ENCODE measurements at places on chromosomes 3 and 15. TPM values are rescaled to one million over a fixed set of nuclear protein-coding genes. Genes with fewer than 3 reads are reported as not detected.

HESX1 gene
- total RNA-seq, result 0.34 TPM

SNTN gene
- total RNA-seq, result not detected

MRAS gene
- 11.5 TPM for total RNA-seq

DNA sequence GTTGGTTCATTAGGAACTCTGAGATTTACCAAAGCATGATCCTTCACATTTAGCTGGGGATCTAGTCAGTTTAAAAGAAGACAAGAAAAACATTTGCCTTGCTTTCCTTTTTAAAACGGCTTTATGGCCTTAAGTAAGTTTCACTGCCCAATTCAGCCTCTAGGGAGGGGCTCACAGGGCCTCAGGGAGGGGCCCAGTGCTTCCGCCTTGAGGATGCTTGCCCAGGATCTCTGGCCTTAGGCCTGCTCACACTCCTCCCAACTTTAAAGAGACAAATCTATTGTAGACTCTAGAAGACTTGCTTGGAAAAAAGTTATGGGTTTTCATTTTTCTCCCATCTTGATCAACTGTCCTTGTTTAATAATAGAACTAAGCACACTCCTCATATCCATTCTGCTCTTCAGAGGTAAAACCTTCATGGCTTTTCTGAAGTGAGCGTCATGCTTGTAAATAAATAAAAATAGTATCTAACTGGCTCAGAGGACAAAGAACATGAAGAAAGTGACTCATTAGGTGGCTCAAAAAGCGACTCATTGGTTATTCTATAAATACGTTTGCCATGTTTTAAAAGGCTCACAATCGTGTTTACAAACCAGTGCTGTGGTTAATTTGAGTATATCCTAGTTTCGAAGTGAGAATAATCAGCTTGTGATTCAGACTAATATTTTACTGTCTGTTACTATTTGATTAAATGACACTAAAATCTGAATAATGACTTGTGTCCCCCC, 13.7 kb downstream of the PDHB start:
- no peak for DNase-seq

DNA sequence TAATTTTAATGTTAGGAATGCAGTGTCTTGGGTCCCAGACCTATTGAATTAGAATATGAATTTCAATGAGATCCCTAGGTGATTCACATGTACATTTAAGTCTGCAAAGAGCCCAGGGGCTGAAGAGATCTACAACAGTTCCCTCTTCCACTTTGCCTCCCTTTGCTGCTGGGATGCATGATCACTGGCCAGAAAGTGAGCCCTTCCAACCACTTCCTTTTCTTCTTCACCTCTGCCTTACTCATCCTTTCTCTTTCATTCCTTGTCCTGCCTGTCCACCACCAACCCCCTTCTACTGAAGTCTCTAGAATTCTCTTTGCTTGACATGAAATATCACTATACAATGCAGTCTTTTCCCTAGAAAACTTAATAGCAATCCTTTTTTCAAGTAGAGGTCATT, 222.4 kb upstream of the LRIG1 start:
- no peak for DNase-seq

- no peak for DNase-seq
Measured at GRCh38 chr3:143811602-143812001, 36.7 kb downstream of the SLC9A9 start.

GRCh38 chr3:16318176-16318575, 53.2 kb downstream of the OXNAD1 start:
- no peak for DNase-seq

DNA sequence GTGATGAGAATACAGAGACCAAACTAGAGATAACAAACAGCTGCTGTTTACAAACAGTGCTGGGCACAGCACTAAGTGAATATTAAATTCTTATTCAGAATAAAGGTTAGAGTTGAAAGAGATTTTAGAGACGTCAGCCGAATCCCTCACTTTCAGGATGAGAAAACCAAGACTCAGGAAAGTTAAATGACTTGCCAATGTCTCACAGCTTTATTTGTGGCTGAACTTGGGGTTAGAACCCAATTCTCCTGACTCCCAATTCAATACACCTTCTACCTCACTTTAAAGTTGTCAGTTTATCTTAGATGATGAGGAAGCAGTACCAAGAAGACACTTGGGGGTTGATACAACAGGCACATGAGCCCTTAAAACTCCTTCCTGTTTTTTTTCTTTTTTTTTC, 180.9 kb downstream of the GAP43 start:
- no peak for DNase-seq

GRCh38 chr15:93942269-93942694, 289.1 kb upstream of the MCTP2 start:
- no peak for DNase-seq

- peak; percentile 46 for DNase-seq
Measured at GRCh38 chr3:185824051-185825005, 514 bp downstream of the IGF2BP2 start.

DNA sequence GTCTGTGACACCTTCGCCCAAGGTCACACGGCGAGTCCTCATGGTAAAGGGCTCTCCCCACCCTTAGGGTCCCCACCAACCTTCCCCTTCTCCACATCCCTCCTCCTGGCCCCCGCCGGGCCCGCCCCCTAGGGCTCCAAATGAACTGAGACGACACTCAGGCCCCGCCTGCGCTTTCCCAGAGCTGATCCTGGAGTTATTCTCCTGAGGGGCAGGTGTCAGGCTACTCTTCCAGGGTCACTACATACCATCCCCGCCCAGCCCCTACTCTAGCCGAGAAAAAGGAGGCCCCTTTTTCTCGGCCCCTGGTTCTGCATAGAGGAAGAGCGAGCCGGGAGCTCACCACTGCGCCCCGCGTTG, 292 bp downstream of the USP4 start:
- DNase-seq, result no peak

GRCh38 chr3:190644766-190645165, 130.9 kb downstream of the IL1RAP start:
- DNase-seq, result no peak

- DNase-seq, result peak; percentile 49
Measured at GRCh38 chr15:75721923-75722870, 9.5 kb upstream of the CSPG4 start.

- DNase-seq, result peak; percentile 98
Measured at GRCh38 chr3:39406368-39407258, at the start of gene RPSA. TSS of gene RPSA (plus strand) at chr3:39406720. CDS start at chr3:39407654, 934 bp downstream.

DNA sequence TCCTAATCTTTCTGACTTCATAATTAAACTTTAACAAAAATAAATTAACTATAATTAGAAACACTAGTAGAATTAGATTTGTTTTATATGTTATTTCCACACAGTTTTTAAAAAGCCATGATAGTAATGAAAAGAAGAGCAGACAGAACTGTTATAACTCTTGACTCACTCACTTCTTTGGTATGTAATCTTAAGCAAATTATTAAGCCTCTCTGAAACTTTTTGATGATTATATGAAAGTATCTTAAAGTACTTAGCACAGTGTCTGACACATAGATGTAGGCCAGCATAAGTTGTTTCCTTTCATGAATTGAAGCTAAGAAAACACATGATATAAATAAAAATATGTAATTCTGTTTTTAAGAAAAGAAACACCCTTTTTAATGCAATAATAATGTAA, 123.6 kb upstream of the MLF1 start:
- DNase-seq, result no peak

Measured in dermis blood vessel endothelial cell (primary cell).